Stimulated activated CD4-positive, alpha-beta T cell treated with anti-CD3 and anti-CD28 coated beads, Interleukin-4, amount 100 ng/mL, for 4 hours (primary cell): ENCODE measurements at places on chromosomes 2 and 18.
A peak's percentile ranks its signal among the peaks of the same experiment; 100 is the strongest.

GRCh38 chr18:76274468-76275289, 220.4 kb downstream of the ZNF516 start:
- no peak for DNase-seq

DNA sequence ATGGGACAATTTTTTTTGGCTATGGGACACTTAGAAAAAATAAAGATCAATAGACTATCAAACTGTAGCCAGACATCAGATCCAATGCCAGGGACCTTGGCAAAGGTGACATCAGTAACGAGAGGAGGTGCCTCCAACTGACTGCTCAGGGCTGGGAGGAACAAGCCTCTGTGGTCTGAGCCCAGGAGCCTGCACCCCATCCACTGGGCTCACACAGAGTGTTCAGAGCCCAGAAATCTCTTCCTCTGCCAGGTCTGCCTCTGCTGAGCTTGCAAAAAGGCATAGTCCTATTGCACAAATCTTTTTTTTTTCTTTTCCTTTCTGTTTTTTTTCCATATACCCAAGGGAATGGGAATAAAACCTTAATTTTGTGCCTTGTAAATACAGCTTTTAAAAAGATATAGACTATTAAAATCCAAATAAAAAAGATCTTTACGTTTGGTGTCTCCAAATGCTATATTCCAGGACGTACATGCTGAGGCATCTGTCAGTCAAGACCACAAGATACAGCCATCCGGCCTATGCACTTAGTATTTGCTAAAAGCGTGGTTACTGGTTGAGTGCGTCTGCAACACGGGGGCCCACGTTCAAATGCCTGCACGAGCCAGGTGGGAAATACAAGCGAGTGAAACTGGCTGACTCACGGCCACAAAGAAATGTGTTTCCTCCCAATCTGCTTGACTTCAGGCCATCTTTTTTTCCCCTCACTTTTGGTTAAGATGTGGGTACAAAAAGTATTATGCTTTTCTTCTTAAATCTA, 7.8 kb upstream of the ARHGAP25 start:
- DNase-seq, result peak; percentile 67

GRCh38 chr2:11698009-11698922, 28.3 kb upstream of the NTSR2 start:
- no peak for DNase-seq

GRCh38 chr2:59066787-59067399, 825.8 kb upstream of the FANCL start:
- no peak for DNase-seq

GRCh38 chr2:238703053-238703415, 144.9 kb upstream of the TWIST2 start:
- DNase-seq, result no peak

DNA sequence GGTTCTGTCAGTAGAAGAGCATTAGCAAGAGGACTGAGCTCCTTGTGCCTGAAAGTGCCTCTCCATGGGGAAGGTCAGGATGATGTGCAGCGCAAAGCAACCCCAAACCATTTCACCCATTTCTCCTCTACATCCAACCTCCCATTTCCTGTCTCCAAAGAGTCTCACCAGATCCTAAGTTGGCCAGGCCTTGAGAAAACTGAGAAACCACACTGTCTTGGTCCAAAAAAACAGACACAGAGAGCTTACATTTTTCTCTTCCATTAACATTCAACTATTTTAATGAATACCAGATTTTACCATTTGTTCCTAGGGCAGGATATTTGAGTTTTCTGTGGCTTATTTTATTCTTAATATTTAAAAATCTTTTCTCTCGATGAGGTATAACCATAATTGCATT, 195.0 kb downstream of the EPHA4 start:
- DNase-seq, result no peak

DNA sequence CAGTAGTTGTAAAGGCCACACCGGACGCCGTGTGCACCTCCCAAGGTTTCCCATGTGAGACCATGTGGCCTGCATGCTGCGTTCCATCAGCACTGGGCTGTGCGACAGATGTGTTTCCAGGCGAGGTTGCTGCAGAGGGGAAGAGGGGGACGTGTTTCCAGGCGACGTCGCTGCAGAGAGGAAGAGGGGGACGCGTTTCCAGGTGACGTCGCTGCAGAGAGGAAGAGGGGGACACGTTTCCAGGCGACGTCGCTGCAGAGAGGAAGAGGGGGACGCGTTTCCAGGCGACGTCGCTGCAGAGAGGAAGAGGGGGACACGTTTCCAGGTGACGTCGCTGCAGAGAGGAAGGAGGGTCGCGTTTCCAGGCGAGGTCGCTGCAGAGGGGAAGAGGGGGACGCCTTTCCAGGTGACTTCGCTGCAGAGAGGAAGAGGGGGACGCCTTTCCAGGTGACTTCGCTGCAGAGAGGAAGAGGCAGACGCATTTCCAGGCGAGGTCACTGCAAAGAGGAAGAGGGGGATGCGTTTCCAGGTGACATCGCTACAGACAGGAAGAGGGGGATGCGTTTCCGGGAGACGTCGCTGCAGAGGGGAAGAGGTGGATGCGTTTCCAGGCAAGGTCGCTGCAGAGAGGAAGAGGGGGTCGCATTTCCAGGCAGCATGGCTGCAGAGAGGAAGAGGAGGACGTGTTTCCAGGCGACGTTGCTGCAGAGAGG, 24.5 kb downstream of the NFATC1 start:
- no peak for DNase-seq

DNA sequence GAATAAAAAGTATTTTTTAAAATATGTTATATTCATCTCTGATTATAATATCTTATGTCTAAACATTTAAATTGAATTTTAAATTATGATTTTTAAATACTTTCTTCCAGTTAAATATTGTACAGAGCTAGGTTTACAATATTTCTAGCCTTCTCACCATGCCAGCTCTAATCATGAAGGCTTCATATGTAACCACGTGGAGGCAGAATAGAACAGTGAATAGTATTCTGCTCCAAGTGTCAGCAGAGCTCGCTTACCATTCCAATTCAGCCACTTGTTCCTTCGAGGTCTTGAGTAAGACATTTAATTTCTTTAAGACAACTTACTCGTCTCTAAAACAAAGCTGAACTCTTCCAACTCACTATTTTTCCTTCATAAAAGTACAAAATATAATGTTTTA, 871.8 kb downstream of the SUCLG1 start:
- no peak for DNase-seq

DNA sequence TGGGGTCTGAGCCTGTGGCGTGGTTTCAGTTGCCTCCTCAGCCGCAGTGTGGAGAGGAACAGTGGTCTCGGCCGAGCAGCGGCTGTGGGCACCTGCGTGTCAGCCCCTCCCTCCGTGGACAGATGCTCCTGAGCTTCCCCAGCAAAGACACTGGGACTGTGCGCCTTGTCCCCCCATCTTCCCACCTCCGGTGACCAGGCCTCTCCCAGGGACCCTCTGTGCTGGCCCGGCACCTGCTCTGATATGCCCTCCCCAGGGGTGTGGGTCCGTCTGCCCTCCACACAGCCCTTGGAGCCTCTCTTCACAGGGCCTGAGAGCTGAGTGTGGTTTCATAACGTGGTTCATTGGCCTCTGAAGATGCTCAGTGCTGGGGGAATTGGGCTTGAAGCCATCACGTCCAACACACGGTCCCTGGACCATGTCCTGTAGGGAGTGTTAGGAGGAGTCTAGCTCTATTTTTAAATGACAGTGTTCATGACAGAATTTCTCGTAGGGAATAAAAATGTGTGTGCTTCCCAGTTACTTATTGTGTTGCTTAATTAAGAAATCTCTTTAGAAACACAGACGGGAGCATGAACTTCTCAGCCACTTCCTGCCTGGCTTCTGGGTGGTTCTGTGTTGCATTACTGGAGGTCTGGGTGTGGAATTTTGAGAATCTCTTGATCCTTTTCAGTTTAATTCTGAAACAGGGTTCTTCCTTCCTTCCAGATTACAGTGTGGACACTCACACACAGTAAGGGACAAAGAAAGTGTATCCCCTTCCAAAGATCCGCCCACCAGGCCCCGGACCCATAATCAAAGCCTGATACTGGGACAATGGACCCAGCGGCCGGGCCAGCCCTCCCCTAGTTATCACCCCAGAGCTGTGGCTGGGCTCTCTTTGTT, 110.7 kb downstream of the NFATC1 start:
- DNase-seq, result no peak

- DNase-seq, result no peak
These were observed 579.1 kb downstream of the IRS1 start for GRCh38 chr2:226220511-226220910.

GRCh38 chr18:6782861-6783260, 53.3 kb downstream of the ARHGAP28 start:
- no peak for DNase-seq

GRCh38 chr2:232138441-232138840, 176.9 kb downstream of the DIS3L2 start:
- no peak for DNase-seq

DNA sequence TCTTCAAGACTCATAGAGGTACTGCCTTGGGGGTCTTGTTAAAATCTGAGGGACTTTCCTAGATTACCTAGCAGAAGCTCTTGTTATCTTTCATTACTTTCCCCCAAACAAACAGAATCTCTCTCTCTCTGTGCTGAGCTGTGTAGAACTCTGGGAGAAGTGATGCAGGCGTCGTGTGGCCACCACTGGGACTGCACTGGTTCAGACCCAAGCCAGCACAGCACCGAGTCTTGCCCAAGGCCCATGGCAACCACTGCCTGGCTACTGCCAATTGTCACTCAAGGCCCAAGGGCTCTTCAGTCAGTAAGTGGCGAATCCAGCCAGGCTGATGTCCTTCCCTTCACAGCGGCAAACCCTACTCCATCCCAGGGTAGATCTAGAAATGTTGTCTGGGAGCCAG, 28.6 kb downstream of the PPP1R1C start:
- DNase-seq, result no peak

DNA sequence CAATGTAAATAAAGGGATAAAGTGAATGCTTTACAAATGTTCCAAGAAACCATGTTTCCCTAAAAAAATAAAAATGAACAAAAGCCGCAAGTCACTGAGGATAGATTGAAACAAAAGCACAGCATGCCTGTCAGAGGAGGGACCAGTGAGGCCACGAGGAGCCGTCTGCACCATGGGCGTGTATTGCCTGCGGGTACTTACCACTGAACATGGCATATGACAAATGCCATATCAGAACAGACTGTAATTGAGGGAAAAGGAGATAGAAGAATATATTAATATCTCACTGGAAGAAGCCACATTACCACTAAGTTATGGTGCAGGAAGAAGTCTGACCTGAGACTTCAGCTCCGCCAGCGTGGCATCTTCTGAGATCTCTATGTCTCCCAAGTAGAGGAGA, 75.8 kb downstream of the USP40 start:
- DNase-seq, result no peak

- no peak for DNase-seq
These were observed 251.8 kb downstream of the LPIN1 start for GRCh38 chr2:11998218-11998617.

DNA sequence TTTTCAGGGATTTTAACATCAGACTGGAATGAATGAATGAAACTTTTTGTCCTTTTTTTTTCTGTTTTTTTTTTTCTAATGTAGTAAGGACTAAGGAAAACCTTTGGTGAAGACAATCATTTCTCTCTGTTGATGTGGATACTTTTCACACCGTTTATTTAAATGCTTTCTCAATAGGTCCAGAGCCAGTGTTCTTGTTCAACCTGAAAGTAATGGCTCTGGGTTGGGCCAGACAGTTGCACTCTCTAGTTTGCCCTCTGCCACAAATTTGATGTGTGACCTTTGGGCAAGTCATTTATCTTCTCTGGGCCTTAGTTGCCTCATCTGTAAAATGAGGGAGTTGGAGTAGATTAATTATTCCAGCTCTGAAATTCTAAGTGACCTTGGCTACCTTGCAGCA, 53.4 kb downstream of the SMAD4 start:
- DNase-seq, result no peak

- DNase-seq, result no peak
These were observed 428.2 kb upstream of the KCNH7 start for GRCh38 chr2:163266772-163267171.

- DNase-seq, result no peak
These were observed 49.1 kb downstream of the ZEB2 start for GRCh38 chr2:144470816-144471215.

- DNase-seq, result no peak
These were observed at the start of gene NGEF for GRCh38 chr2:233013027-233013461. Gene NGEF, minus strand, starts transcription at chr2:233013256. Its CDS starts 38,366 bp downstream, at chr2:232974890.
